ENCODE measurements at places on chromosomes 5 and 9.

DNA sequence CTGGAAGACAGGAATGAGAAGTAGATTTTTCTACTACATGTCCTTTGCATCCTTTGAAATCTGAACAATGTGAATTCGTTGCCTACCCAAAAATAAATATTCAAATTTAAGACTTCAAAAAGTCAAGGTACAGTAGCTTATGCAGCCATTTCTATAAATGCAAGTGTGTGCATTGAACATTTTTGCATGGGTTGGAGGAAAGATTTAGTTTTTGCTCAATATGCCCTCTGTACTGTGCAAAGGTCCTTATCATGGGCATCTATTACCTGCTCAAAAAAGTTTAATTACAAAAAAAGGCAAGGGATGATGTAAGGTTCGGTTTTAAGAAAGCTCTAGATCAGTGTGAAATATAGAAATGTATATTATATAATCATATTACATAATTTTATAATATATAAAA, 22.6 kb downstream of the AKNA start:
- DNase-seq, result no peak

GRCh38 chr9:76620996-76621395, 143.2 kb upstream of the PCA3 start:
- DNase-seq, result no peak

DNA sequence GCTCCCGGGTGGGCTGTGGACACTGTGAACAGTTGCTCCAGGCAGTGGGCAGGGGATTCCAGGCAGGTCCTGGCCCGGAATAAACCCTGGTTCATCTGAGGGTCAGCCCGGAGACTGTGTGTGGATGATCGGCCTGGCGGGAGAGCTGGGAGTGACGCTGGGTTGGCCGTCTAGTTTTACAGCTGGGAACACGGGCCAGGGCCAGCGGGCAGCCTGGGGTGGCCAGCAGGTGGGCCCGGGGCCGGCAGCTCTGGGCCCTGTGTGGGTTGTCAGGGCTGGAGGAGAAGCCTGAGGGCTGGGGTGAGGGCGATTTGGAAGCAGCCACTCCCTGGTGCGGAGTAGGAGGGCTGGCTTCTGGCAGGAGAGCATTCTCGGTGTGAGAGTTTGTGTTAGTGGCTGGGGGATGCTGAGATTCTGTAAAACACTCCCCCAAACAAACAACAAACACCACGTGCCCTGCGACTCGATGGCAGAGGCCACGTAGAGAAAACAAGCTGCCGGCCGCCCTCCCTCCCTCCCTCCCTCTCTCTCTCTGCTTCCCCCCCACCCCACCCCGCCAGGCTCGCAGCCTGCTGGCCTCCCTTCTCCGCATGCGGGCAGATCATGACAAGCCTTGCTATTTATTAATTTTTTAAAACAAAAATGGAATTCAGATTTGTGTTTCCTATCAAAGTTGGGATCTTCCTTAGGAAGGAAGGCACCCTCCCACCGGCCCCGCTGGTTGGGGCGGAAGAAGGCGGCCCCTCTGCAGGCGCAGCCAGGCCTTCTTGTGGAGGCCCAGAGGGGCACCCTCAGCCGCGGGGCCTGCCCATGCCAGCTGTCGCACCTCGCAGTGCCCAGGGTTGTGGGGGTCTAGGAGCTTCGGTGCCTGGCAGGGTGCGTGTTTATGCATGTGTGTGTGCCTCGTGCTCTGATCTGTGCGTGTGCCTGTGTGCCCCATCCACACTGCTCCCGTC, 49.5 kb downstream of the RXRA start:
- DNase-seq, result peak; percentile 41

DNA sequence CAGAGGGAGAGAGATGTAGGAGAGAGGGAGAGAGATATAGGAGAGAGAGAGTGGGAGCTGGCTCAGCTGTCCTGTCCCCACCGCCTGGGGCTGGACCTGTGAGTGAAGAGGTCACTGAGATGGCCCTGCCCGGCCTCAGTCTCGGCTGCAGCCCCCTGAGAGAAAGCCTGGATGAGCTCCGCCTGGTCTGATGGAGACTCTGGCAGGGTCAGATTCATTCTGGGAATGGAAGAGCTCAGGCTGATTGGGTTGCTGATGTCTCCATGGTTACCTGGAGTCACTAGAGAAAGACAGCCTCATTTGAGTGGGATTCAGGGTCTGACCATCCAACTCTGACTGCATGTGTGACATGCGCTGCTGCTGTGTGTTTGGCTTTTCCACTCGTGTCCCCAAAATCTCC, 27.1 kb upstream of the SEMA4D start:
- no peak for DNase-seq

DNA sequence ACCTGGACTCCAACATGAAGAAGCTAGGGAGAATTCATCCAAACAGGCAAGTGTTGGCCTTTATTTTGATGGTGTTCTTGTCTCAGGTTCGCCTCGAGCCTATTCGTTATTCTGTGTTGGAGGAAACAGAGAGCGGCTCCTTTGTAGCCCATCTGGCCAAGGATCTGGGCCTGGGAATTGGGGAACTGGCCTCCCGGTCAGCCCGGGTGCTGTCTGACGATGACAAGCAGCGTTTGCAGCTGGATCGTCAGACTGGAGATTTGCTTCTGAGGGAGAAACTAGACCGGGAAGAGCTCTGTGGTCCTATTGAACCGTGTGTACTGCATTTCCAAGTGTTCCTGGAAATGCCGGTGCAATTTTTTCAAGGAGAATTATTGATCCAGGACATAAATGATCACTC, 367 bp downstream of the PCDHB4 start:
- DNase-seq, result no peak

GRCh38 chr9:79524266-79524665, 47.5 kb upstream of the TLE4 start:
- no peak for DNase-seq

DNA sequence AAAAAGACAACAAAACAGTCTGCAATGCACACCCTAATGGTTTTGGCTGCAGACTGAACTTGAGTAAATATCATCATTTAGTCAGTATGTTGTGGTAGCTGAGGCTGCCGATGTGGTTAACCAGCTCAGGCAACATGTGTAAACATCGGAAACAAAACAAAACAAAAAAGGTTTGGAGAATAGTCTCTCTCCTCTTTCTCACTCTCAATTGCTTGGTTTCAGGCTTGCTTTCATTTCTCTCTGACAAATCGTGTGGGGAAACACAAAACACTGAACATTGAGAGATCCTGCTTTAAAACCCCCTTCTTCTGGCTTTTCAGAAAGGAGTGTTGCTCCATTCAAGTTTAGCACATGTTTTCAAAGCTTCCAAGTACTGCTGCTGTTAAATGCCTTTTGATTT, 453.3 kb downstream of the BNC2 start:
- peak; percentile 71 for DNase-seq

DNA sequence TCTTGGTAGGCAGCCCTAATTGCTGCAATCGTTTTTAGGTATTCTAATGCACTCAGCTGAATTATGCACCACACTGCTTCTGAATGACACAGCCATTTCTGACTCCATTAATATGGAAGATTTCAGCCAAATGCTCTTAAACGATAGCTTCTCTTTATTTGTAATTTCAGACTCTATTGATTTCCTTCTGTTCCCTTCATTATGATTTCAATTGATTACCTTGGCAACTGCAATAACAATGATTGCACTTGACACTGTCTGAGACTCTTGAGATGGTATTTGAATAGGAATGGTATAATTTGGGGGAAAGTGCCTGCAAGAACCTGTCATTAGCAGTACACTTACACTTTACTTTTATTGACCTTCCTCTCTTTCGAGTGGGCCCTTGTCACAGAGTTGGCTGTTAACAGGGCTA, 296.1 kb upstream of the DMAC1 start:
- no peak for DNase-seq

GRCh38 chr5:68884883-68885282, 208.9 kb upstream of the SLC30A5 start:
- DNase-seq, result no peak

GRCh38 chr5:177297922-177298321, 5.6 kb downstream of the RAB24 start:
- DNase-seq, result no peak

- DNase-seq, result no peak
These were observed 15.9 kb downstream of the SRD5A1 start for GRCh38 chr5:6649186-6649585.

GRCh38 chr5:36839489-36840476, 36.8 kb upstream of the NIPBL start:
- no peak for DNase-seq

GRCh38 chr5:169289520-169289919, 11.4 kb downstream of the SLIT3 start:
- DNase-seq, result no peak

DNA sequence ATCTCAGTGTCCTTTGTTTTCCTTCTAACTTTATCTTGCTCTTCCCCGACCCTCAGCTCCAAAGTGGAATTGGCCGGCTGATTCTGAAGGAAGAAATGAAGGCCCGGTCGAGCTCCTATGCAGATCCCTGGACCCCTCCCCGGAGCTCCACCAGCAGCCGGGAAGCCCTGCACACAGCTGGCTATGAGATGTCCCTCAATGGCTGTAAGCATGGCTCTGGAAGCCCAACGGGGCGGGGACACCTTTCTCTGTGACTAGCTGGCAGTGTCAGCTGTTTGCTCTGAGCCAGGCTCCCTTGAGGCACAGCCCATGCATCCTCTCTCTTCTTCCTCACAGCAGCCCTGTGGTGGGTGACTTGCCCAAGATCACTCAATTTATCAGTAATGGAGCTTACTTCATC, 23.9 kb upstream of the AFAP1L1 start:
- no peak for DNase-seq

DNA sequence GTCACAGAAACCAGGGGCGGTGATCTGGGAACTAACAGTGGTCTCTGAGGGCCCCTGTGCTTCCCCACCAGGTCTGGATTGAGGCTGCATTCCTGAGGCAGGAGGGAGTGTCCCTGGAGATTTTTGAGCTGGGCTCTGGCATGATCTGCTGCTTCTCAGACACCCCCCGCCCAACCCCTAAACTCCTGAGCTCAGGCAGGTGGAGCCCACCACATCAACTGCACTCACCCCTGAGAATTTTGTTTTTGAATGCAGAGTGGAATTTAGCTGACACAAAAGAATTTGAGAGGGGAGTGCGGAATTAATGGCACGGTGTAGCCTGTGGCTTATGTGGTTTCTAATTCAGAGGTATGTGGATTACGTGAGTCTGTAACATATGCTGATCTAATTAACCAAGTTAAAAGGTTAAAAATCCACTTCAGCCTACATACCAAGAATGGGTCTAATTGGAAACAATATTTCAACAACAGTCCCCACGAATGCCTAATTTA, 23.9 kb upstream of the CTSL start:
- no peak for DNase-seq

GRCh38 chr9:4073371-4073770, 226.5 kb downstream of the GLIS3 start:
- no peak for DNase-seq

DNA sequence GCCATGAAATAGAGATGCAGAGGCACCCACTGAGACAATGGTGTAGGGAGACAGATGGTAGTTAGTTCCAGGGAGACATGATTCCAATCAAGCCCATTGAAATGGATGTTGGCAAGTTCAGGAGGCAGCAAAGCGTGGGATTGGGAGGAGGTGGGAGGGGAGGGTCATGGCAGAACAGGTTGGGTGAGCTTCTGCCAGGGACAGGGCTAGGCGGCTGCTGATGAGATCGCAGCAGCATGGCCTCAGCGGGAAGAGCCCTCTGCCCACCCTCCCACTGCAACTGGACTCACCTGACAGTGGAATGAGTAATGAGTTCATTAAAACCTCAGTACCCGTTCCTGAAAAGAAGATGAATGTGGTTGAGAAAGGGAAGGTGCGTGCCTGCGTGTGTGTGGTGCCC, 418.2 kb downstream of the CDK5RAP2 start:
- DNase-seq, result no peak

GRCh38 chr9:16417749-16418148, 452.7 kb downstream of the BNC2 start:
- DNase-seq, result peak; percentile 47

DNA sequence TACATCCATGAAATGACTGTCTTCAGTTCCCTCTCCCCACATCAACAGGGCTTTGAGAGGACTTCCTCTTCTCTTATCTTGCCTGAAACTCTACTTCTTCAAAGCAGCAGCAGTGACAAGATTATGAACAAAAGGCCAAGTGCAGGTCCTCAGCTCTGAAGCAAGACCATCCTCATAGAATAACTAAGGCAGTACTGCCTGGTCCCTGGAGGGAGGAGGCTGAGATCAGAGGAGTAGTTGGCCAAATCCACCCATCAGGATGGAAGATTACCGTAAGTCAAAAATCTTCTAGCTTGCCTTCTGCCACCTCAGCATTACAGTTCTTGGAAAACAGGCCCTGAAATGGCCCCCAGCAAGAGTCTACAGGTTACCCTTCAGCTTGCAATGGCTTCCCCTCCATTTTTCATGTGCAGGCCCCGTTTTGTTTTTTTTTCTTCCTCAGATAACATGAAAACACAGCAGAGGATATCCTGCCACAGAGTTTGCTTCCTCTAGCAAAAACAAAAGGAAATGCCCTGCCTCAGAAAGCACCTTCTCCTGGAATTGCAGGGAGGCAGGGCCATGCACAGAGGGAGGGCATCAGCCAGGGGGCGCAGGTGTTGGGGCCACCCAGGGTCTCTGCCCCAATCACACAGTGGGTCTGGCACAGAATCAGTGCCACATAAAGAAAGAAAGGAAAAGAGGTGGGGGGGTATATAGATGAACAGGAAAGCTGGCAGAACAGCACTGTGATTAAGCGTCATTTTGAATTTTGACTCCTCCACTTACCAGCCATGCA, 40.0 kb downstream of the KLHL3 start:
- no peak for DNase-seq

DNA sequence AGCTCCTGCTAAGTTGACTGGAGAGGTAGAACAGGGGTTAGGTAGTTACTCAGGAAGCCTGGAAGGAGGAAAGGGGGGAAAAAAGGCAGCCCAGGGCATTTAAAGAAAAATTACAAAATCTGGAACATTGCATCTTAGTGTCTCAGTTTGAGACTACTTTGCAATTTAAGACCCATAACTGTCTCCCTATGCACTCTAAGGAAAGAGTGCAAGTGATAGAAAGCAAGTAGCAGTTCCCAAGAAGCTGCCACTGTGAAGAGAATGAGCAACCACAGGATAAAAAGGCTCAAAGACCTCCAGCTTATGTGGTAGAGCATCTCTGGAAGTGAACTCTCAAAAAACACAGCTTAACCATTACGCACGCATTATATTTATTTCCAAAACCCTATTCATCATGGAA, 141.8 kb downstream of the SLCO4C1 start:
- peak; percentile 2 for DNase-seq

DNA sequence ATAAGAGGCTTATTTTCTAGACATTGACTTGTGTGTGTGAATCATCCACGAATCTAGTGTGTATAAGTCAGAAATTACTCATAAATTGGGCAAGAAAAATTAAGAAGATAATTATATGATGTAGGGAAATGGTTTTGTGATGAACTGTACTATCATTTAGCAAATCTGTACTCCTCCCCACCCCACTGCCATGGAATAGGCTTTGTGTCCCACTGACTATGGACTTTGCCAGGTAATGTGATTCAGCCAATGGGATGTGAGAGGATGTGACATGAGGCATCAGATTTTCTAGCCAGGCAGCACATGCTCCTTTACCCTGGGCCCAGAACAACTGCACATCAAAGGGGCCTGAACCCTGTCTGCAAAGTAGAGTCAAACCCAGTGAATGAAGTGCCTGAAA, 406.6 kb downstream of the CTNND2 start:
- no peak for DNase-seq
